ENCODE measurements at places on chromosomes 11 and 22. TPM values are rescaled to one million over a fixed set of nuclear protein-coding genes. Genes with fewer than 3 reads are reported as not detected.

TRIM68 gene
- polyA plus RNA-seq, result 6.9 TPM

RTN4R gene
- polyA plus RNA-seq, result 0.16 TPM

FIBIN gene
- polyA plus RNA-seq, result 44.4 TPM

WNT7B gene
- 0.56 TPM for polyA plus RNA-seq

POLA2 gene
- 14.1 TPM for polyA plus RNA-seq

NPTXR gene
- 1.7 TPM for polyA plus RNA-seq

TMEM121B gene
- polyA plus RNA-seq, result 0.06 TPM

C11orf42 gene
- not detected for polyA plus RNA-seq

UPB1 gene
- not detected for polyA plus RNA-seq
